Progenitor cell of endocrine pancreas (in vitro differentiated cells): ENCODE measurements at places on chromosomes 5 and 9. TPM values are rescaled to one million over a fixed set of nuclear protein-coding genes. Genes with fewer than 3 reads are reported as not detected.

The S100Z gene
- 1.2 and 1.7 TPM in 2 replicates for total RNA-seq

The ADAMTS19 gene
- total RNA-seq: 32.6 and 33.7 TPM in 2 replicates

The CACNA1B gene
- 2.1 and 2.4 TPM in 2 replicates for total RNA-seq

- DNase-seq: no peak
Observed at GRCh38 chr5:81762401-81762800, 11.5 kb upstream of the SSBP2 start.

DNA sequence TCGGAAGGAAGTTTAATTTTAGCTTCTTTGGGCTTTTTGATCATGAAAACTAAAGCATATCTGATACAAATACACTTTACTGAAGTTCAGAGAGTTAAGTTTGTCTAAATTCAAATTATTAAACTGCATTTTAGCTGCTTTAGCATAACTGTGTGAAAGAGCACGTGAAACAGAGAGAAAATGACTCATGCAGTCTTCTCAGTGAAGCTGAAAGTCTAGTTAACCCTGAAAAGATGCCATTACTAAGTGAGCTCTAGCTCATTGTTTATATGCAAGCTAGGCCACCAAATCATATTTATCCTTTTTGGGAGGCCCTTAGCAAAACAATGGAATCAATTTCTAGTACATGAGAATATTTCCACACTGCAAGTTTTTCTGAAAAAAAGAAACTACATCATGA, 27.6 kb downstream of the TPD52L3 start:
- no peak for DNase-seq

DNA sequence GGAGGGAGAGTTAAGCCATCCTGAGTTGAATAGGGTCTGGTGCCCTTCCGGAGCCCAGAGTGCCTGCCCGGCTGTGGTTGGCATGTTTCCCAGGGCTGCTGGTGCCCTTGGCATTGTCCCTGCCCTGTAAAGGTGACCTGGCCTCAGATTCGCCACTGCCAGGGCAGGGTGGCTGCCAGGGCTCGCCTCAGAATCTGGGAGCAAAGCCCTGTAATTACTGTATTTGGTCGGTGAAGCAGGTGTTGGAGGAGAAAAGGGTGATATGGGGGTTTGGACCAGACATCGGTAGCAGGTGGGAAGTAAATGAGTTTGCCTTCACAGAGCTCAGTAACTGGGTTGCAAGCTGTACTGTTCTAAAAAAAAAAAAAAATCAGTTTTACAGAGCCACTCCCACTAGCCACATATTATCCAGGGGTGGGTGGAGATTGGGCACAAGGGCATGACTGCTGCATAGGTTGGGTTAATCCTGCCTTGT, 47.6 kb downstream of the RGS3 start:
- no peak for DNase-seq

DNA sequence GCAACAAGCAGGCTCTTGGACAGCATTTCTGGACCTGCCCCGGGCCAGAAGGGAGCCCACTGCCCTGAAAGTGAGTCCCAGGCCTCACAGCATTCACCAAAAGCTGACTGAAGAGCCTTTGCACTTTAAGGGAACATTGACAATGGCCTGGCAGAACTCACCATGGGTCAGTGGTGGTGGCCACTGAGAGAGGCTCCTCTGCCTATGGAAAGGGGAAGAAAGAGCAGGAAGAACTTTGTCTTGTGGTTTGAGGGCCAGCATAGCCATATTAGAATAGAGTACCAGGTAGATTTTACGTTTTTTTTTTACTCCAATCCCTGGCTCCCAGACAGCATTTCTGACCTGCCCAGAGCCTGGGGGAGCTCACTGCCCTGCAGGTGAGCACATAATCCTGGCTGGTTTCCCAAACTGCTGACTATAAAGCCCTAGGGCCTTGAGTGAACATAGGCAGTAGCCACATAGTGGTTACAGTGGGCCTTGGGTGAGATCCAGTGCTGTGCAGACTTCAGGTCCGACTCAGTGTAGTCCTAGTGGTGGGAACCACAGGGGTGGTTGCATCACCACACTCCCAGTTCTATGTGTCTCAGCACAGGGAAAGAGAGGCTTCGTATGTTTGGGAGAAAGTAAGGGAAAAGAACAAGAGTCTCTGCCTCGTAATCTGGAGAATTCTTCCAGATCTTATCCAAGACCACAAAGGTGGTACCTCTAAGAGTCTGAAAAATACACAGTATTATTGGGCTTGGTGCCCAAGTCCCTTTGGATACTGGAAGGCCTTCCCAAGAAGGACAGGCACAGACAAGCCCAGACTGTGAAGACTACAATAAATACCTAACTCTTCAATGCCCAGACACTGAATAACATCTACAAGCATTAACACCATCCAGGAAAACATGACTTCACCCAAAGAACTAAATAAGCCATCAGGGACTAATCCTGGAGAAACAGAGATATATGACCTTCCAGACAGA, 89.5 kb downstream of the TSSK1B start:
- DNase-seq: no peak
